ENCODE measurements at places on chromosomes 6 and 20.

DNA sequence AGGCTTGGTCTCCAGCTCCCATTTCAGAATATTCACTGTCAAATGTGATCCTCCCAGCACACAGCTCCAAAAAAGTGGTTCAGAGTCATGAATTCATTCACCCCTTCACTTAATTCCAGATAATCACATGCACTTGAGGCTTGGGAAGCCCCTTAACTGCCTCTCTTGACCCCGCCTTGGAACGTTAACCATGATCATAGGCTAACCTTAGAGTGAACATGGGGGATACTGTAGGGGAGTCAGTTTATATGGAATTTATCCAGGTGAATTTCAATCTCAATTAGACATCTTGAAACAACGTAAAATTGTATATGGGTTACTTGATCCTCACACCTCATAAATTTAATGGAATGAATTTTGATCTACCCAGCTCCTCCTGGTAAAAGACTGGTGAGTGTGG lies 346.8 kb upstream of the ARID1B start:
- DNase-seq: no peak

DNA sequence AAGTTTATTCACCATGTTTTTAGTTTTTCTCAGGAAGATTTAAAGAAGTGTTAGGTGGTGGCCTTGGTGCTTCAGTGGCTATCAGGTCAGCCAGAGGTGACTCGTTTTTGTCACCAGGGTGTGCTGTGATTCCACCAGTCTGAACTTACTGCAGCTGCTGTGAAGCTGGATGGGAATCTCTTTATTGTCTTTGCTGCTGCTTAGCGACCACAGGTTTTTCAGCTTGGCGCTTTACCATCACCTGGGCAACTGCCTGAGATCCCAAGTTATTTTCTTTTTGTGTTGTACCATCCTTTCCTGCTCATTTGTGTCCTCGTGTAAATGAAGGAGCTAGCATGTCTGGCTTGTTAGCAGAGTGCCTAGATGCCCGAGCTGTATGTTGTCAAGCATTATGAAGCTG lies 146.9 kb downstream of the MACROD2 start:
- DNase-seq: peak; percentile 41

DNA sequence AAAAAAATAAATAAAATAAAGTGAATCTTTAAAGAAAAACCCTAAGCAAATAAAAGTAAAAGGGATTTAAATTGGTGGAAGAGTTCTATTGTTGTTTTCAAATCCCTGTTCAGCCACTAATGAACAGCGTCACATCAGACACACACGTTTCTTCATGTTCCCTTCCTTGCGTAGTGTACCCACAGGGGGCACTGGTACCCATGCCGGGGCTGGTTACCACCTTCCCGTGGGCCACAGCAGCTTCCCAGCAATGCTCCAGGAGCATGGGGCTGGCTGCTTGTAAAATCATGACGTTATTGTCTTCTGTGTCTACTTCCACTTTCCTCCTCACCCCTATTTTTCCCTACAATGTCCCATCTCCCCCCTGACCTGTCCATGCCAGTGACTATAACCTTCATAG lies 988.7 kb downstream of the KIF16B start:
- DNase-seq: no peak

DNA sequence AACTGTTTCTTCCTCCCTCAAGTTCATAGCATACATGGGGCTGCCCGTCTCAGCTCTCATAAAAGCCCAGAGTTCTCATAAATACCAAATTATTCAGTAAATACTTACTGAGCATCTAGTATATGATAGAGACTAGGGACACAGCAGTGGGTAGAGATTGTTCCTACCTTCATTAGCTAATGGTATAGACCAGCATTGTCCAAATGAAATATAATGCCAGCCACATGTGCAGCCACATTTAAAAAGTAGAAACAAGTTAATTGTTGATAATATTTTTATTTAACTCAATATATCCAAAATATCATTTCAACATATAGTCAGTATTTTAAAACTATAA lies 1.2 kb downstream of the TTLL9 start:
- DNase-seq: no peak

GRCh38 chr20:14446446-14446845 lies 109.0 kb upstream of the FLRT3 start:
- DNase-seq: no peak

- no peak for DNase-seq
These were observed 215.8 kb upstream of the CITED2 start for GRCh38 chr6:139590206-139590605.

GRCh38 chr20:53034899-53035298 lies 62.7 kb downstream of the TSHZ2 start:
- no peak for DNase-seq

- no peak for DNase-seq
These were observed 204.9 kb downstream of the FOXA2 start for GRCh38 chr20:22379472-22379871.

DNA sequence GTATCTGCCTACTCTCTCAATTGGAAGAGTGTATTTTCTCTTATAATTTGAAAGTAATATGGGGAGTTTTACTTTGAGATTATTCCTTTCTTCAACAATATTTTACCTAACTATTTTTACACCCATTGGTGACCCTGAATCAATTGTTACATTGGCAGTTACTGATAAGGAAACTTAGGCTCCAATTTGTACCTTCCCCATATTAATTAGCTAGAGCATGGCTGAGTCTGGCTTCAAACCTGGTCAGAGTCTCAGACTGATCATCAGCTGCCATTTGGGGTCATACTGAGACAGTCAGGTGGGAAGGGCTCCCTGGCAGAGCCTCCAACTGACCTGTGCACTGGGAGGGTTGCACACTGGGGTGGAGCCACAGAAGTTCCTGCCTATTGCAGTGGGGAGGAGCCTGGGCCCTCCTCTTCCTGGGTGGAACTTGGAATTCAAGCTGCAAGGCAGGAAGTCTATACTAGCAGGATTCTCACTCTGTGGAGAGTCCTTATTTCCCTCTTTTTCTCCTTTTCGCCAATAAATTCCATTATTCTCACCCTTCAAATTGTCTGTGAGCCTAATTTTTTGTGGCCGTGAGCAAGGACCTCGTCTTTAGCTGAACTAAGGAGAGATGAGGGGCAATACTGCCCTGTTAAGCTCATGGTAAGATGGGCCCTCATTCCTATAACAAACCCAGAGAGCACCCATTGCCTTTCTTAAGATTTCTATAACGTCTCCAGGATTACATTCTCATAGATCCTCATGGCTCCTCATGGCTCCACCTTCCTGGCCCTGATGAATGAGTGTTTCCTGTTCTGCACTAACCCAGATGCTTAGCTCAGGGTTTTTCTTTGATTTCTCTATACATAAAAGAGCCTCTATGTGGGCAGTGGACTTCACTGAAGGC lies 285.1 kb downstream of the ADGB start:
- no peak for DNase-seq

- DNase-seq: no peak
These were observed 21.3 kb downstream of the ECI2 start for GRCh38 chr6:4114123-4114522.

DNA sequence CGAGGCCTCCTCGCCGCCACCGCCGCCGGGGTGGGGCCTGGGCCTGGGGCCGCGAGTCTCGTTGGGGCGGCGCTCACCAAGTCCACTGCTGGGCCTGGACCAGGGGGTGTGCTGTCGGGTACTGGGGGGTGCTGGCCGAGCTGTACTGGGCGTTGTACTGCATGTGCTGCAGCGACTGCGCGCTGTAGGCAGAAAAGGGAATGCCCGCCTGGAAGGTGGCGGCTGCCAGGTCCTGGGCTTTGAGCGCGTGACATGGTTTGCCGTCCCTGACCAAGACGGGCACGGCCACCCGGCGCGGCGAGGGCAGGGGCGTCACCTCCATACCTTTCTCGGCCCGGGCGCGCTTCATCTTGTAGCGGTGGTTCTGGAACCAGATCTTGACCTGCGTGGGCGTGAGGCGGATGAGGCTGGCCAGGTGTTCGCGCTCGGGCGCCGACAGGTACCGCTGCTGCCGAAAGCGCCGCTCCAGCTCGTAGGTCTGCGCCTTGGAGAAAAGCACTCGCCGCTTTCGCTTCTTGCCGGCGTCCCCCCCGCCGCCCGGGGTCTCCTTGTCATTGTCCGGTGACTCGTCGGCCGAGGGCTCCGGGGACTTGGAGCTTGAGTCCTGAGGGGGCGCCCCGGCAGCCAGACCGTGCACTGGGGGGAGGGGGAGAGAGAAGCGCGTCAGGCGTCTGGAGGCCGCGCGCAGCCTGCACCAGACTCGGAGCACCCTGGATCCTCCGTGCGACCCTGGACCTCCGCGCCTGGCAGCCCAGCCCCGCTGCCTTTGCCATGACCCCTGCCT lies 1.8 kb downstream of the NKX2-2 start:
- no peak for DNase-seq

DNA sequence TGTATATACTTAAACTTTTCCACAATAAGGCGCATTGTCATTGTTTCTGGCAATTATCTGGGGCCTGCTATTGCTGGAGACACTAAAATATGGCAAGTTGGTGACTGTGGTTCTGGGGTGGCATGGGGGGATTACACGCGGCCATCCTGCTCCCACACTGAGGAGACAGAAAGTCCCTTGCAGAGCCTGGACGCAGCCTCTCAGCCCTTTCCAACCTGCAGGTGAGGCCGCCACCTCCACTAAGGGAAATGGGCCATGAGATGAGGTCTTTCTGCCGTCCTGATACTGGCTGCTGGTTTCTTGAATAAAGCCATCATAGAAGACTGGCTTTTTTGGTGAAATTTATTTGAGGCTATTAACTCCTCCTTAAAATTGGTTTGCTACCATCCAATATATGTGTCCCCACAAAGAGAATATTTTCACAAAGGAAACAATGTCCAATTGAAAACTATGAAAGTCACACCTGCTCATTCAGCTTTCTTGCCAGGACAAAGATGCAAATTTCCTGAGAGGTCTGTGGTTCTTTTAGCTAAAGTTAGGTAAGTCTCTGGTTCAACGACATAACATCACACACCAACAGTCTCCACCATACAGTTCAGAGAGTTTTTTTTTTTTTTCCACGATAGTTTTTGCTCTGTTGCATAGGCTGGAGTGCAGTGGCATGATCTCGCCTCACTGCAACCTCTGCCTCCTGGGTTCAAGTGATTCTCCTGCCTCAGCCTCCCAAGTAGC lies 13.0 kb downstream of the TXNDC5 start:
- no peak for DNase-seq

DNA sequence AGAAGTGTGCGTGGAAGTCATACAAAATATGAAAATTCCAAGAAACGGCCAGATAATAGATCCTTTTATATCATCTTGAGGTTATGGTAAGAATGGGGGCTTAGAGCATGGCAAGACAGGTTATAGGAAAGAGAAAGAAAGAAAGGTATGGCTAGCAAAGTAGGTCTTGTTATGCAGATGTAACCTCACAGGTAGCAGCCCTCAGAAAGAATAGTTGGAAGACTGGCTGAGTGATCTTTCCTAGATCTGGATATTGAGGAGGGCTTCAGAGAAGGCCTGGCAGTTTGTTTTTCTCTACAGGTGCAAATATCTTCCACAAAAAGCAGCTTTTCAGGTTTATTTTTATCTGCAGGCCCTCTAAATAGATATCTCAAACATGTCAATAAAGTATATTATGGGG lies 679.5 kb downstream of the KHDRBS2 start:
- DNase-seq: no peak

GRCh38 chr6:134642819-134643218 lies 307.1 kb downstream of the ALDH8A1 start:
- no peak for DNase-seq

GRCh38 chr6:29675561-29675960 lies 5.4 kb downstream of the ZFP57 start:
- DNase-seq: no peak

DNA sequence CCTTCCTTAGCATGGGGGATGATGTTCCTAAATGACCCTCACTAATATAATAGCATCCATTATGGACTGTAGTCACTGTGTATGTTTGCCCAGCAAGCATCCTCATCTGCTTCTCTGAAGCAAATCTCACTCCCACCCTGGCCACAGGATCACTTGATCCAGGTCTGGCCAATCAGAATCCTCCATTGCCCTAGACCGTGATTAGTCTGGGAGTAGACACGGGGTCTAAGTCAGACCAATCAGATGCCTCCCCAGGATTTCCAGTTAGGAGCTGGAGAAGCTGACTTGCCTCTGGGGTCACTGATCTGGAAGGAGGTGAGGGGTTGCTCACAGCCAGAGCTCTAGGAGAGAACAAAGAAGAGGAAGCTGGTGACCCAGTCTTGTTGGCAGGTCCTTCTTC lies 153.9 kb downstream of the DHX35 start:
- no peak for DNase-seq

DNA sequence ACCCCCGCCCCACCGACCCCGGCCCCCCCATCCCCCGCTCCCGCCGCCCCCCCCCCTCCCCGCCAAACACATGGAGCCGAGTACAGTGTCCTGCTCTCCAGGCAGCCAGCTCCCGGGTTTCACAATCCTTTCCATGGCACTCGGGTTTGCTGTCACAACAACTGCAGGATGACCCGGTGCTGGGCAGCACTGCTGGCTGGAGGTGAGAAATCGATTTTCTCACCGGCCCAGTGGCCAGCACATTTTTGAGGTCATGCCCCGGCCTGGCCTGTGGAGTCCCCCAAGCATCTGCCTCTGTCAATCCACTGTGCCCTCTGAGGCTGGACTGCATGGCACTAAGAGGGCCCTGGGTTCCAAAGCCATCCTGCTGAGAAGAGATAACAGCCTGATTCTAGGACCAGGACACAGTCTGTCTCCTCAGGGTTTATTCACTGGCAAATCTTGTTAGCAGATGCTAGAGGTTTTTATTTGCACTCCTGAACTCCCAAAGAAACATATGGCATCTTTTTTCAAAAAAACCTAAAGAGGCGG lies 129.5 kb downstream of the NFATC2 start:
- DNase-seq: no peak

GRCh38 chr20:33857722-33858563 lies 46.8 kb downstream of the CHMP4B start:
- DNase-seq: no peak

DNA sequence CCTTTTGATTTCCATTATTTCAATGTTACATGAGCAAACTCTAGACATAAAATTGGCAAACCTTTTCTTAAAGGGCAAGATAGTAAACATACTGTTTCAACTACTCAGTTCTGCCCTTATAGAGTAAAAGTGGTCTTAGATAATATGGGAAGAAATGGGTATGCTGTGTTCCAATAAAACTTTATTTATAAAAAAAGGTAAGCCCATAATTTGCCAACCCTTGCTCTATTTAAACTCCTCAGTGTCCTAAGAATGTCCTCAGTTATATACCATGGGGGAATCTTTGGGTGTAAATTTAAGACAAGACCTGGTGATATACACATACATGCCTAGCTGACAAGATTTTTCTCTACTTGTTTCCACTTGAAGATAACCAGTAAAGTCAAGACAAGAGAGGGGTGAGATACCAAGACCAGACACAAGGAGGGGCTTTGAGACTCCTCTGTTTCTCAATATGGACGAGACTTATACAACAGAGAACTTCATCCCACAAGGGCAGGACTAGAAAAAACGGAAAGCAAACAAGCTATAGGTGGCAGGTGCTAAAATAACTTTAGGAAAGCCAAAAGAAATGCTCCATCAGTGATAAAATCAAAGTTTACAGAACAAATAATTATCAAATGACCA lies 10.5 kb downstream of the SNX3 start:
- no peak for DNase-seq

DNA sequence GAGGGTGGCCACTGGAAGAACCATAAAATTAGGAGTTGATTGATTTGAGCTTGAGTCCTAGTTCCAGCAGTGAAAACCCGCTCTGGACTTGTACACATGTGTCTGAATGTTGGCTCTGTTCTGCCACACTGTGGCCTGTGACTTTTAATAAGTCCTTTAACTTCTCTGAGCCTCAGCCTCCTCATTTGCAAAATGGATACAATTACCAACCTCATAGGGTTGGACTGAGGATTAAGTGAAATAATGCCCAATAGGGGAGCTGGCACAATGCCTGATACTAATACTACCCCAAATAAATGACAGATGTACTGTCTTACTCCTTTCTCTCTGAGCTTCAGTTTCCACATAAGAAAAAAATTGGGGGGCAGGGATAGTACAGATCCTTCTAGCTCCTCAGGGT lies 92.6 kb upstream of the RIPOR2 start:
- DNase-seq: no peak

GRCh38 chr6:89993411-89993810 lies 99.1 kb downstream of the GJA10 start:
- DNase-seq: no peak

Data from prostate gland (tissue), 2 donors.